ENCODE measurements at places on chromosomes 1 and 21.

- DNase-seq: no peak
Measured at GRCh38 chr1:166283190-166283589, 116.4 kb upstream of the FAM78B start.

GRCh38 chr1:18949686-18950400, 6.6 kb downstream of the IFFO2 start:
- peak; percentile 78 for DNase-seq

- no peak for DNase-seq
Measured at GRCh38 chr1:200369706-200370105, 40.1 kb downstream of the ZNF281 start.

DNA sequence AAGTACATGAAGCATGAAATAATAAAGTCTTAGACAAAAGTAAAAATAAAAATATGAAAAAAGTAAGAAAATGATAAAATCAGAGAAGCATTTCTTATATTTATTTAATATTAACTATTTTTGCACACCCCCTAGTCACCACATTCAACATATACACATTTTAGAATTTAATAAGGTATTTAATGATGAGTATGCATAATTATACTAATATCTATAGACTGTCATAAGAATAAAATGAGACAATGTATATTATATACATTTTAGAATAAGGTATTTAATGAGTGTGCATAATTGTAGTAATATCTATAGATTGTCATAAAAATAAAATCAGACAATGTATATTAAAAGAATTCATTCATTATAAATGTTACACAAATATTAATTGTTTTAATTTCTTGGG, 18.9 kb downstream of the PIGK start:
- no peak for DNase-seq

DNA sequence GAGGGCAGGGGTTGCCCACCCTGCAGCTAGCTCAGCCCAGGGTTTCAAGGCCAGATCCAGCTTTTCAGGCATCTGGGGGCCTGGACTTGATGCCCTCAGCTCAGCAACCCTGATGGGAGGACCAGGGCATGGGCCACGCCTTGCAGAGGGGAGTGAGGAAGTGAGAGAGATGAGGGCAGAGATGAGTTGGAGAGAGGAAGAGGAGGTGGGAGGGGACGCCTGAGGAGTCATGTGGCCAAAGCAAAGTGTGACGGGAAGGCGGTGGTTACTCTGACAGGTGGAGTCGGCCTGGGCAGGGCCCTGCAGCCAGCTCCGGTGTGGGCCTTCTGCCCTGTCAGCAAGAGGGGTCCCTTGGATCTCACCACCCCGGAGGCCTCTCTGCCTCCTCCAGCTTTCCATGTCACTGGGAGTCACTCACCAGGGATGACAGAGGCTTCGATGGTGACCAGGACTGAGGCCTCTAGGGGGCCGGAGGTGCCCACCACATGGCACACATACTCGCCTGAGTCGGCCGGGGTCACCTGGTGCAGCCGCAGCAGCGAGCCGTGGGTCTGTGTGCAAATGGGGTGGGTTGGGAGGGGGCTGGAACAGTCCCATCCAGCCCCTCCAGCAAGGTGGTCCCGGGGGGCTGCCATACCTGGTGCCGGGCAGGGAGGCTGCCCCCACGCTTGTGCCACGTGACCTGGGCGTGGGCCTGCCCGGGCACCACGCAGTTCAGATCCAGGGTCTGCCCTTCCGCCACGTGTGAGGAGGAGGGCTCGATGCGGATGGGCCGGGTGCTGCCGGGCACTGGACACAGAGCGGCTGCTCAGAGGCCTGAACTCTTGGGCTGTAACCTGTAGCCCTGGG, 40.4 kb downstream of the LDLRAD2 start:
- no peak for DNase-seq

- DNase-seq: no peak
Measured at GRCh38 chr1:204634260-204634910, 51.2 kb downstream of the LRRN2 start.

DNA sequence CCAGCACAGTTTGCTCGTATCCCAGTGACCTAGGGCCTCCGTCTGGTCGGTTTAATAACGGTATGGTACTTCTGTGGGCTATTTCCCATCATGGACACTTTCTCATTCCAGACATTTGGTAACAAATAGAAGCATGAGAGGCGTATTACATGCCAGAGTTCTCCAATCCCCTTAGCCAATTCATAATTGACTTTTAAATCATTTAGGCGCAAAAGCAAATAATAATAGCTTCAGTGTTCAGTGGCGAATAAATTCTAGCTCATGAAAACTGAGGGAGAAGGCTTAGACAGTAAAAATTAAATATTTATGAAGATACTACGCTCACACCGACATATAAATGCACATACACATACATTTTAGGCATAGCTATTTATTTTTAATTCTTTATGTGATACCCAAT, 50.6 kb downstream of the CD247 start:
- no peak for DNase-seq

- DNase-seq: no peak
Measured at GRCh38 chr1:221878134-221878533, 136.2 kb upstream of the DUSP10 start.

- DNase-seq: no peak
Measured at GRCh38 chr1:121522061-121522759, 337.4 kb downstream of the SRGAP2C start.

- DNase-seq: peak; percentile 31
Measured at GRCh38 chr1:56688522-56689026, 43.5 kb downstream of the PRKAA2 start.

DNA sequence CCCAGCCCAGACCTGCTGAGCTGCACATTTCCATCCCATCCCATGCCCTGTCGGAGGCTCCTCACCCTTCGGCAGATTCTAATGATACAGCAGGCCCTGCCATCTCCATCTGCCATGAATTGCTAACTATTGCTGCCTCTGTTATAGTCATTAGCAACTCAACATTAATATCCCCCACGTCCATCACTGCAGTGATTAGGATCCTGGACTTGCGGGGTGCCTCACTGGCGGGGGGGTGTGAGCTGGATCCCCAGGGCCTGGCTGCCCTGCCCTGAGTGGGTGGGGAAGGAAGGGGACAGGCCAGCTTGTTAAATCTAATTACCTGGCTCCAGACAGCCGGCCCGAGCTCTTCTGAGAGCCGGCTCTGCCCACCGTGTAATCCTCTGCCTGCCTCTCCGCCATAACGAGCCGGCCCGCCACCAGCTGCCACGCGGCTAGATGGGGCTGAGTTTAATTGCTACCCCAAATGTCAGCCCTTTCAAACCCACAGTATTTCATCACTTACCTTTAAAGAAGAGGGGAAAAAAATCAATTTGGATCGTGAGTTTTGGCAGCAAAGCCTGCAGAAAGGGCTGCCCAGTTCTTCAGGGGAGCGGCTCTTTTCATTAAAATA, 227.3 kb upstream of the CSF3R start:
- DNase-seq: peak; percentile 21

DNA sequence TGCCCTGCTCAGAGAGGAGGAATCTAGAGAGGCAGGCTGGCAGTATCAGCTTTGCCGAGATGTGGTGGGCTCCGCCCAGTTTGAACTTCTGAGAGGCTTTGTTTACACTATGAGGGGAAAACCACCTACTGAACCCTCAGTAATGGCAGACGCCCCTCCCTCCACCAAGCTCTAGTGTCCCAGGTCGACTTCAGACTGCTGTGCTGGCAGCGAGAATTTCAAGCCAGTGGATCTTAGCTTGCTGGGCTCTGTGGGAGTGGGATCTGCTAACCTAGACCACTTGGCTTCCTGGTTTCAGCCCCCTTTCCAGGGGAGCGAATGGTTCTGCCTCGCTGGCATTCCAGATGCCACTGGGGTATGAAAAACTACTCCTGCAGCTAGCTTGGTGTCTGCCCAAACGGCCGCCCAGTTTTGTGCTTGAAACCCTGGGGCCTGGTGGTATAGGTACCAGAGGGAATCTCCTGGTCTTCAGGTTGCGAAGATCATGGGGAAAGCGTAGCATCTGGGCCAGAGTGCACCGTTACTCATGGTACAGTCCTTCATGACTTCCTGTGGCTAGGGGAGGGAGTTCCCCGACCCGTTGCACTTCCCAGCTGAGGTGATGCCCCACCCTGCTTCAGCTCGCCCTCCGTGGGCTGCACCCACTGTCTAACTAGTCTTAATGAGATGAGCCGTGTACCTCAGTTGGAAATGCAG, 43.6 kb downstream of the C21orf91 start:
- DNase-seq: no peak

- peak; percentile 25 for DNase-seq
Measured at GRCh38 chr1:111099289-111099688, 40.6 kb downstream of the DRAM2 start.

All from ELF-1 (cell line).